Large intestine (tissue), 12 donors: ENCODE measurements at places on chromosomes 3 and 15.

- DNase-seq: no peak
These were observed 55.7 kb downstream of the SLC4A7 start for GRCh38 chr3:27428446-27428845.

- DNase-seq: no peak
These were observed 26.0 kb downstream of the TARS3 start for GRCh38 chr15:101698314-101698713.

GRCh38 chr3:105526360-105527111 is 159.8 kb downstream of the ALCAM start:
- DNase-seq: peak; percentile 17

GRCh38 chr3:31754575-31755278 is 222.0 kb downstream of the STT3B start:
- no peak for DNase-seq

- DNase-seq: no peak
These were observed 165.5 kb upstream of the LRRN1 start for GRCh38 chr3:3633761-3634160.

DNA sequence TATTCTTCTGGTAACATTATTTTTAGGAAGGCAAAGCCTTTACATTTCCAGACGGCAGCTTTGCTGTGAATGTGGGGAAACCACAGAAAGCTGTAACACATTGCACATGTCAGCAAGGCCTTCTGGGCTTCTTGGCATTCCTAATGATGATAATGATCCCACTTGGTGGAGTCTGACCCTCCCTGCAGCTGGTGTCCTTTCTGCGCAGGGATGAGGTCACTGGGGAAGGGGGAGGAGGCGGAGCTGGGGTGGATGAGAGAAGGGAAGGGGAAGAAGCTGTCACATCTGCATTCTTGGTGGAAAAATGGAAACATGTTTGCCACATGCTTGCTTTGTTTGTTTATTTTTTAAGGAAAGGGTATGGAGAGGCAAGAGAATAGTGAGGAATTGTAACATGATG is 68.6 kb downstream of the FILIP1L start:
- peak; percentile 55 for DNase-seq

- DNase-seq: no peak
These were observed 18.5 kb upstream of the RIOX2 start for GRCh38 chr3:97990624-97991292.

DNA sequence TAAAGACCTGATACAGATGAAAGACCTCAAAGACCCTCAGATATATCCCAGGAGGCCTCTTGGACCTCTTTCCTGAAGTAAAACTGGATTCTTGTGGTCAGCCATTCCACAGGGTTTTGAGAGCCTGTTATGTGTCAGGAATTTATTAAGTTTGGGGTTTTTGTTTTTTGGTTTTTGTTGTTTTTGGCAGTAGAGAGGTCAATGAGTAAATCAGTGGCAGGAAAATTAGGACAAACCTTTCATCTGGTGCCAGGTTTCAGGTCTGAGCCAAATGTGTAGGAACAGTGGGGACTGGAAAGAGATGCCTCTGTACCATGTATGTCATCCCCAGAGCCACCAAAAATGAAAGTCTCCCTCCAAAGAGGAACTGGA is 520.4 kb upstream of the MDFIC2 start:
- DNase-seq: no peak

- DNase-seq: no peak
These were observed 4.7 kb upstream of the FAM240A start for GRCh38 chr3:46607603-46608028.

GRCh38 chr3:45993421-45994027 is 2.1 kb downstream of the FYCO1 start:
- DNase-seq: no peak

GRCh38 chr15:59299929-59300617 is 72.6 kb downstream of the MYO1E start:
- DNase-seq: peak; percentile 61

GRCh38 chr3:169179722-169180121 is 483.8 kb downstream of the MECOM start:
- DNase-seq: peak; percentile 35

- DNase-seq: no peak
These were observed 6.7 kb downstream of the SPTBN5 start for GRCh38 chr15:41887161-41887560.

GRCh38 chr3:22981166-22981565 is 222.0 kb upstream of the UBE2E2 start:
- DNase-seq: no peak

GRCh38 chr3:34361921-34362320 is 563.5 kb downstream of the PDCD6IP start:
- DNase-seq: no peak

DNA sequence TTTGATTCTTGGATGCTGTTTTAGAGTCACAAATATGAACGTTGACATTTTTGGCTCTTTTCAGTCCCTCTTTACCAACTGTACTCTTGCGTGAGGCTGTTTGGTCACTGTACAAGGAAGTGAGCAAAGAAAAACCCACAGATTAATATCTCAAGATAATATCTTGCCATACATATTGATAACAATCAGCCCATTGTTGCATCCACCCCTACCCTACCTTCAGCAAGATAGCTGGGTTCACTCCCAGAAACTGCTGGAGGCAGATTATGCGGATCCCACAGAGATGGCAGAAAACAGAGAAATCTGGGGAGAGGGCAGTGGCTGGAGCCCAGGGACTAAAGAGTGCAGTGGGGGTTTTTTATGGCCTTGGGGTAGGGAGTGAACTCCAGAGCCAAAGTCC is 29.9 kb upstream of the MFSD1 start:
- no peak for DNase-seq

- no peak for DNase-seq
These were observed 172.4 kb downstream of the CHST2 start for GRCh38 chr3:143291836-143292447.

- no peak for DNase-seq
These were observed 151.4 kb downstream of the RAP2B start for GRCh38 chr3:153313302-153313965.

GRCh38 chr15:61892140-61892539 is 168.1 kb downstream of the VPS13C start:
- no peak for DNase-seq

DNA sequence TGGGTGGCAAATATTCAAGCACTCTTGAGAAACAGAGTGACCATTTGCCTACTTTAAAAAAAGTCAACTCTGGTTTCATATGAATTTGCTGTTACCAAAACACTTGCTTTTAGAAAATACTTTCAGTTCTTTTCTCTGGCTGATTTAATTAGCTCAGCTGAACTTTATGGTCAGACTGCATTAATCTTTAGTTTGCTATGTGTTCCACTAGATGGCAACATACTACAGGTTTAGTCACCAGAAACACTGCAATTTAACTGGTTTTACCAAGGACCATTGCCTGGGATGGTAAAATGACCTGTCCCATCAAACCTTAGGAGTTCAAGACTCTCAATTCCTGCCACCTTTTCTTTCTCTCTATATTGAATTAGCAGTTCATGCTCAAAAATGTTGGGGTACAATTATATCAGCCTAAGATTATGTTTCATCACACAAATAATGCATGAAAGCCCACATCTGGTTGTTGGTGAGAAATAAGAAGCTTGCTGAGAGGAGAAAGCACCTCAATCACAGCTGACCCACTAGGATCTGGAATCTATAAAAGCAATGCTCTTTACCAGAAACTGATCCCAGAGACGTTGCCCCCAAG is 14.2 kb downstream of the EIF4E3 start:
- DNase-seq: no peak

GRCh38 chr3:111301238-111301798 is 229.7 kb downstream of the NECTIN3 start:
- DNase-seq: no peak

DNA sequence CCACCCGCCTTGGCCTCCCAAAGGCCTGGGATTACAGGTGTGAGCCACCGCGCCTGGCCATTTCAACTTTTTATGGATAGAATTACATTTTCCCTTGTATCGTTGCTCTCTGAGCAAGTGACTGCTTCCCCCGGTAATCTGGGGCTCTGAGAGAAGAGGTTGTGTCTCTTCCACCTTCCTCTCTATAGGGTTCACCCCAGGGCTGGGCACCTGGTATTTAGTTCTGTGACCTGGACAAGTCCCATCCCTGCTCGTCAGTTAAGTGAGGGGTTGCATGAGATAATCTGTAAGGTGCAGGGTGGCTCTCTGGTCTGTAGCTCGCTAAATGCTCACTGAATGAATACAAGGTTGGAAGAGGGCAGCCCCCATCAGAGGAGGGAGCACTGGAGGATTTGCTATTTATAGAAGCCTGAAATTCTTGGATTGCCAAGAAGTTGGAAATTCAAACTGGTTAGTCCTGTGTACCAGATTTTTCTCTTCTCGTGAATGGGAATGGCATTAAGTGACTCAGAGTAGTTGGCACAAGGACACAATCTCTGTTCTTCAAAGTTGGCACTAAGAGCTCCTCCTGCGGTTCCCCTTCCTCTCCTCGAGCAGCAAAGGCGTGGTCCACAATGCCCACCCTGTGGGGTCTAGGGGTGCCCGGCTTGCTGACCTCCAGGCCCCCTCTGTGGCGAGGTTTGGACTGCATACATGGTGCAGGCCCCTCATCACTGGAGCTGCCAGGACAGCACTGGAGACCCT is 68.1 kb upstream of the DLG1 start:
- DNase-seq: no peak

- no peak for DNase-seq
These were observed 3.3 kb upstream of the SKIC8 start for GRCh38 chr15:78302579-78303312.

DNA sequence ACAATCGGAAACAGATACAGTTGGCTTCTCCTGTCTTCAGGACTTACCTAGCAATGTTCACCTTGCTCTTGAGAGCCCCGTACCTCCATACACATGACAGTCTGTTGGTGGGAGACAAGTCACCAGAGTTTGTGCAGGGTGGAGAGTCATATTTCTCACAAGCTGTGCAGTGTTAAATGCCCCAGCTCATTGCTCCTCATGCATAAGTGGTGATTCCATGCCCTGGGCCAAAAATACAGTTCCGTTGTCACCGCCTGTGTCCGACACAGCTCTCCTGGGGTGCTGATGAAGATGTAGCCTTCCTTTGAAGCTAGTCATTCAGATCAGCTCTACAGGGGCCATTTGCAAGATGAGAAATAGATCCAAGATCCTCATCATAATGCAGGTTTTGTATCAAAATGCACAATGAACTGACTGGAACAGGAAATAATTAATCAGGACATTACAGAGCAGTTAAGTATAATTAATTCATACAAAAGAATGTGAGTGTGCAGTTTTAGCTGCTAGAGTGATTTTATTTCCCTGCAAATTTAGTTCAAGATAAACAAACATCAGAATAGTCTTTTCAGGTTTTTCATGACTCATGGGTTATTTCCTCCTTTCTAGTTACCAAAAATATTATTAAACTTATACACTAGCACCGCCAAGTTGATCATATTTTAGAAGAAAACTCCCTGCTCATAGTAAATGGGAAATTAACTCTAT is 66.5 kb downstream of the CD47 start:
- DNase-seq: no peak

- DNase-seq: no peak
These were observed 49.8 kb upstream of the CSPG5 start for GRCh38 chr3:47628426-47628825.

DNA sequence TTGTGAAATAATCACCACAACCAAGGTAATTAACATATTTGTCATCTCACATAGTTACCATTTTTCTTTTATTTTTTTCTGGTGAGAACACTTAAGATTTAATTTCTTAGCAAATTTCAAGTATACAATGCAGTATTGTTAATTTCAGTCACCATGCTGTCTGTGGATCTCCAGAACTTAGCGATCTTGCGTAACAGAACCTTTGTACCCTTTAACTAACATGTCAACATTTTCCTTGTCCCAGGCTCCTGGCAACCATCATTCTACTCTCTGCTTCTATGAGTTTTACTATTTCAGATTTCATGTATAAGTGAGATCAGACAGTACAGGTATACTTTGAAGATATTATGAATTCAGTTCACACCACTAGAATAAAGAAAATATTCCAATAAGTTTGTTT is 154.4 kb downstream of the KCNAB1 start:
- peak; percentile 65 for DNase-seq

GRCh38 chr15:46365572-46365971 is 730.7 kb downstream of the SQOR start:
- no peak for DNase-seq

- DNase-seq: no peak
These were observed 325.0 kb downstream of the SATB1 start for GRCh38 chr3:18100121-18100520.

- DNase-seq: peak; percentile 31
These were observed 216.8 kb downstream of the ERC2 start for GRCh38 chr3:56251343-56251945.

- DNase-seq: peak; percentile 72
These were observed 8.9 kb downstream of the PARP14 start for GRCh38 chr3:122689587-122689986.

- no peak for DNase-seq
These were observed 448.1 kb upstream of the WNT5A start for GRCh38 chr3:55935241-55935640.
